Mucosa of gallbladder (tissue), 1 donor: ENCODE measurements at places on chromosomes 13 and 19.

- DNase-seq = peak; percentile 37
These were observed 8.4 kb downstream of the KANK3 start for GRCh38 chr19:8334458-8335342.

DNA sequence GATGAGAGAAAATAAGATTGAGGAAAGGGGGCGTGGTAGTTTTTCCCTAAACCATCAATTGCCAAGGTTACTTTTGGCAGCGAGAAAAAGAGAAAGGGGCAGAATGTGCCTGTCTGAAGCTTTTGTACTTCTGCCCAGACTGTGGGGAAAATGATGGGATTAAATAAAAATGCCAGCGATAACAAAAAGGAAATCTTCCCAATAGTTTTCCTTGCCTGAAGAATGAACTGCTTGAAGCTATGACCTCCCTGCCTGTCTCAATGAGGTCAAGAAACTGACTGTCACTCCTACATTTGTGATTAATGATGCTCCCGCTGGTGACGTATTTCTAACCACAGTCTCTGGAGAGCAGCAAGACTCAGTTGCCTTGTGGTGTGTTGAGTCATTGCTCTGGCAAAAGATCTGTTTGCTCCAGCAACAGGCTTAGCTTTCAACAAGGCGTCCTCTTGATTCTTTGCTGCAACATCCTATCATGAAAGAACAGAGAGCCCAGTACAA, 1051.5 kb downstream of the DIAPH3 start:
- DNase-seq = peak; percentile 60

- DNase-seq = no peak
These were observed 124.9 kb downstream of the CRYL1 start for GRCh38 chr13:20400774-20401173.

- no peak for DNase-seq
These were observed 18.5 kb upstream of the VSTM2B start for GRCh38 chr19:29507081-29507860.

GRCh38 chr13:77733674-77734073, 36.2 kb downstream of the SLAIN1 start:
- no peak for DNase-seq

- no peak for DNase-seq
These were observed 1.1 kb upstream of the PRKCG start for GRCh38 chr19:53880711-53881481.

DNA sequence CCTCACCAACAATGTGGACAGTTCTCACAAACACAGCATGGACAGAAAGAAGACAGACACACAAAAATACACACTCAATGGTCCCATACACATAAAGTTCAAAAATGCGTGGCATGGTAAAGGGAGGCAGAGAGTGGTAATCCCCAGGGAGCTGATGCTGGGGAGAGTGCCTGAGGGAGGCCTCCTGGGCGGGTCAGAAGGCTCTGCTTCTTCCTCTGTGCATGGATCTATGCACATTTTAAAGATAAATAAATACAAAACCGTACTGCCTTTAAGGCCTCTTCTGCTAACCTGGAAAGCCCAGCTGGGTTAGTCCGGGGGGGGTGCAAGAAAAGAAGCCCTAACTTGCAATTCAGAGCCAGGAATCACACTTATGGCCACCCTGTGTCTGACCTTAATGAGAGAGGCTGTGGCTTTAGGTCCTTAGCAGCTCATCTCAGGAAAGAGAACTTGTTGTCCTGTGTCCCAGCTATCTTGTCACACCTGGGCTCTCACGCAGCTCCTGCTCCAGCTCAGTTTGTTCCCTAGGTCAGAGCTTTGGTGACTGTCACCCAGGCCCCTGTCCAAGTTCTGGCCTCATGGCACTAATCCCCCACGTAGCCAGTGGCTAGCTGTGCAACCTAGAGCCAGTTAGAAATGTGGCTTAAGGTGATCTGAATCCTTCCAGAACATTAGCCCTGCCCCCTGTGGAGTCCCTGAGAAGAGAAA, 28.5 kb downstream of the POP4 start:
- DNase-seq = no peak

GRCh38 chr19:14479309-14479974, 4.3 kb upstream of the PTGER1 start:
- DNase-seq = no peak

- no peak for DNase-seq
These were observed 8.4 kb downstream of the DACH1 start for GRCh38 chr13:71858647-71859046.

- no peak for DNase-seq
These were observed 1.4 kb upstream of the FZR1 start for GRCh38 chr19:3504735-3505134.

- no peak for DNase-seq
These were observed 3.1 kb downstream of the AP2S1 start for GRCh38 chr19:46847528-46847927.

DNA sequence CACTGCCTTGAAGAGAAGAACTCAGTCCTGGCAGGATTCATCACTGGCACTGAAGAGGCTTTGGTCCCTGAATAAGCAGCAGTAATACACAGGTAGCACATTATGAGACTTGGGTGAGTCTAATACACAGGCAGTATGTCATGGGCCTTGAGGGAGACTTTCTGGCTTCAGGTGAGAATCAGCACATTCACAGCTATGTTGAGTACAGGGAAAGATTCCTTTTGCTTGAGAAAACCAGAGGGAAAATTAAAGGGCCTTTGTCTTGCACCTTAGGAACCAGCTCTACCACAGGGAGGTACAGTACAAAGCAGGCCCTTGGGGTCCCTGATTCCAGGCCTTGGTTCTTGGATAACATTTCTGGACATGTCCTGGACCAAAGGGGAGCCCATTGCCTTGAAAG, 484.6 kb downstream of the RFC3 start:
- DNase-seq = no peak

GRCh38 chr13:47457626-47458025, 543.4 kb downstream of the SUCLA2 start:
- DNase-seq = no peak

GRCh38 chr19:45171211-45171623, 6.8 kb downstream of the TRAPPC6A start:
- no peak for DNase-seq

DNA sequence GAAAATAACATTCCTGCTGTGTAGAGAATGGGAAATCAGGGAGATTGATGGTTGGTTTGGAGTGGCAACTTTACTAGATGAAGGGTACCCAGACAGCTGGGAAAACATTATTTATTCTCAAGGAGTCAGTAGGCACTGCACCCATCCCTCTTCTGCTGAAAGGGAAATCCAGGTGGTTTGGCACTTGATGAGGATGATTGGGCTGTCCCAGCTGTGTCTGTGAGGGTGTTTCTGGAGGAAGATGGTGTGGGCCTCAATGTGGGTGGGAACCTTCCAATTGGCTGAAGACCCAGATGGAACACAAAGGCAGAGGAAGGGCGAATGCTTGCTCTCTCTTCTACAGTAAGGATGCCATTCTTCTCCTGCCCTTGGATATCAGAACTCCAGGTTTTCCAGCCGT, 10.4 kb upstream of the SACS start:
- DNase-seq = no peak

DNA sequence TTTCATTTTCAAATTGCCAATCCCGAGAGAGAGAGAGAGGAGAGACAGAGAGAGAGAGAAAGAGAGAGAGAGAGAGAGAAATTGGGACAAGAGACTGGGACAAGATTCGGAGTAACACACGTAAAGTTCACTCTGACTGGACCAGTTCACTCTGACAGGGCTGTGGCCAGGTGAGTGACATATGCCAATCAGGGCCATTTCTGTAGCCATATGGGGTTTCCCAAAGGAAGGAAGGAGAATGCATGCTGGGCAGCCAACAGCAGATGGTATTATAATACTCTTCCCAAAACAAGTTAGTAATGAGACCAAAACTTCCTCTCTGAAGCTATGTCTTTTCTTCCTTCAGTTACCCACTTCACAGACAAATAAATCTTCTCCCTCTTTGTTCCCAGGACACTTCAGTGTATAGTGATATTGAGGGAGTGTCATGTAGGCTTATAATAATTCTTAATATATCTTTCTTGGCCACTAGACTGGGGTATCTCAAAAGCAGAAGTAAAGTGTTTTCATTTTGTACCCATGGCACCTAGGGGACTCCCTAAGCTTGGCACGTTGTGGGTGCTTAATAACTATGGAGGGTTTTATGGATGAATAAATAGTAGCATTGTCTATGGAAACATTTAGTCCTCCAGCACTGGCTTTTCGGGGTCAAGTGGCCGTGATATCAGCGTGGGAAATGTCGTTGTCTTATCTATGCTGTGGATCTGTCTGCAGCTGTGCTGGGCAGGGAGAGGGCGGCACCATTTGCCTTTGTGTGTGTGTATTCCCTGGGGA, 51.6 kb downstream of the SERP2 start:
- no peak for DNase-seq

GRCh38 chr13:51946163-51946669, 65.0 kb downstream of the ATP7B start:
- DNase-seq = no peak

DNA sequence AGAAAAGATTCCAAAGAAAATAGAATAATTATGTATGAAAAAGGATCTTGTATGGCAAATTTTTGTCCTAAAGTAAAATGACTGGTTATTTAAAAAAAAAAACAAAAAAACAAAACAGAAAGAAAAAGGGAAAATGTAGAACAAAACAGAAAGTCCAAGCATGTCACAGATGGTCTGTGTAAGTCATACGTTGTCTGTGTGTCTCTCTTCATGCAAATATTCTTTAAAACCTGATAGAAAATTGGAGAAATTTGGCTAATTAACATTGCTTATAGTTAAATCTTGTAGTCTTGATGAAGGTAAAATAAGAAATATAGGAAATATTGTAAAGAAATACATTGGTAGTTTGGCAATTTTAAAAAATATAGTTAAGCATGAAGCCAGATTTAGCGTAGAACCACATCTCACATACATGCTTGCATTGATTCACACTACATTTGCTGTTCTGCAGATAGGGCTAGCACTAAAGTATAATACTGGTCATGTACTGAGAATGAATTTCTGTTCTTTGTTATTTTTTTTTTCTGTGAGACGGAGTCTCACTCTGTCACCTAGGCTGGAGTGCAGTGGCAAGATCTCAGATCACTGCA, 58.4 kb downstream of the SPRYD7 start:
- no peak for DNase-seq

DNA sequence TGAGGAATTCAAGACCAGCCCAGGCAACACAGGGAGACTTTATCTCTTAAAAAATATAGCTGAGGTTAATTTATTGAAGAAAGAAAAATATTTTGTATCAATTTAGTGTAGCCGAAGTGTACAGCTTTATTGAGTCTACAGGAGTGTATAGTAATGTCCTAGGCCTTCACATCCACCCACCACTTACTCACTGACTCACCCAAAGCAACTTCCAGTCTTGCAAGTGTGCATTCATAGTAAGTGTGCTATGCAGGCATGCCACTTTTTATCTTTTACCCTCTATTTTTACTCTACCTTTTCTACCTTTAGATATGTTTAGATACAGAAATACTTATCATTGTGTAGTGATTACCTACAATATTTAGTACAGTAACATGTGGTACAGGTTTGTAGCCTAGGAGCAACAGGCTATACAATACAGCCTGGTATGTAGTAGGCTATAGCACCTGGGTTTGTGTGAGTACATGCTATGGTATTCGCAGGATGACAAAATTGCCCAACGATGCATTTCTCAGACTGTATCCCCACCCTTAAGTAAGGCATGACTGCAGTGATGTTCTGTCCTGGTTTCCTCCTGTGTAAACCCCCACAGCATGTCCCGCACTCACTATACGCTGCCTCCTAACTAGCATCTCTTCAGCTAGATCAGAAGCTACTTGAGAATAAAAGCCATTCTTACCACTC, 15.3 kb upstream of the ATP12A start:
- DNase-seq = no peak

DNA sequence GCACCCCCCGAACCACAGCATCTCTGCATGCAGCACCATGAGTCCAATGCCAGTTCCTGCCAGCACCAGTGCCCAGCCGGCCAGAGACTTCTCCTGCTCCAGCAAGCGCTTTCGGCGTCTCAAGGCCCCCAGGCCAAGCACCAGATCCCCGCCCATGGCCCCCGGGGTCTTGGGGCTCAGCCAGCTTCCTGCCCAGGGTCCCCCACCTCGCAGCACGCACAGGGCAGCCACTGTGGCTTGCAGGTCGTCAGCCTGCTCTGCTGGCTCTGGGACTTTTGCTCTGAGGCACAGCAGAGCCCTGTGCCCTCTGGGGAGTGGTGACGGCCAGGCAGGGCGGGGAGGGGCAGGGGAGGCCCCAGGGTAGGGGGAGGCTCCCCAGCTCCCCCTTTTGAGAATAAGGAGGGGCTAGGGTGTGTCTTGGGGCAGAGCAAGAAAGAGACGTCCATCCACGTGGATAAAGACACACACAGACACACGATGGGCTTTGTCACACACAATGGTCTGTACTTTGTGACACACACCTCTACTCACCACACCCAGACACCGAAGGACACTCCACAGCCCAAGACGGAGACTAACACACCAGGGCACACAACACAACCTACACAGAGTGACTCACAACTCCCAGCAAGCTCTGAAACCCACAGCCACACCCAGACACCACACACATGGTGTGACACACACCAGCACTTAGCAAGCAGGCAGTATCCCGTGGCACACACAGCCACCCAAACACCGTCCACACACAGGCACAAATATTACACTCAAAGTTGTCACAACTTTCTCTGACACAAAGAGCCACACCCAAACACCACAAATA, at the start of gene KCNN4:
Gene KCNN4, minus strand, starts transcription at position 268 of the 820 bp plus-strand sequence. Its CDS starts 112 bp downstream, at position 156.
- no peak for DNase-seq

- DNase-seq = no peak
These were observed 31.2 kb downstream of the LACC1 start for GRCh38 chr13:43910856-43911255.

DNA sequence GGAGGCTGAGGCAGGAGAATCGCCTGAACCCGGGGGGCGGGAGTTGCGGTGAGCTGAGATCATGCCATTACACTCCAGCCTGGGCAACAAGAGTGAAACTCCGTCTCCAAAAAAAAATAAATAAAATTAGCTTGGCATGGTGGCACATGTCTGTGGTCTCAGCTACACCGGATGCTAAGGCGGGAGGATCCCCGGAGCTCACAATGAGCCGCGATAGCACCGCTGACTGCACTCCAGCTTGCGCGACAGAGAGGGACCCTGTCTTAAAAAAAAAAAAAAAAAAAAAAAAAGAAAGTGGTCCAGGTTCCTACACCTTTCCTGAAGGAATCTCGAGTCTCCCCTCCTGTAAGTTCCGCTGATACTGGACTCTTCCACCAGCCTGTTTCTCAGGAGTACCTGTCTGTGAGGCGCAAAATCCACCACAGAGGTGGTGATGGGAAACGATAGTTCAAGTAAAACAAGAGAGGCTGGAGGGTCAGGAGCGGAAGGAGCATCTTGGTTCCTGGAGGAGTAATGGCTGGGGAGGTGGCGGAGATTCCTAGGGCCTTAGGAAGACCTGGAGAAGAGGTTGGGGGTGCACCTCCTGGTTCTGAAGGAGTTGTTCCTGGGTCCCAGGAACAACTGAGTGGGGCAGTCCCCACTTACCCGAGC, 471 bp downstream of the FUT1 start:
- no peak for DNase-seq

DNA sequence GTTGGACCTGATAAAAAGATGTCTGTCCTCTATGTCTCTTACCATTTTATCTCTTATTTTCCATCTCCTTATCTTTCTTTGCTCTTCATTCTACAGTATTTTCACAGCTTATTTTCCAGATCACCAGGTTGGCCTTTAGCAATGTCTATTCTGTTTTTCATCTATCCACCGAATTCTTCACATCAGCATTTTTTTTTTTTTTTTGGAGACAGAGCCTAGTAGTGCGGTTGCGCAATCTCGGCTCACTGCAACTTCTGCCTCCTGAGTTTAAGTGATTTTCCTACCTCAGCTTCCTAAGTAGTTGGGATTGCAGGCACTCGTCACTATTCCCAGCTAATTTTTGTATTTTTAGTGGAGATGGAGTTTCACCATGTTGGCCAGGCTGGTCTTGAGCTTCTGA, 49.0 kb downstream of the DNAJC15 start:
- DNase-seq = no peak

GRCh38 chr19:31666126-31666525, 316.9 kb upstream of the TSHZ3 start:
- DNase-seq = no peak
